Astrocyte of the cerebellum (primary cell): ENCODE measurements at places on chromosomes 3 and 15.

- DNase-seq: no peak
Observed at GRCh38 chr15:44034334-44034733, 160.7 kb downstream of the FRMD5 start.

DNA sequence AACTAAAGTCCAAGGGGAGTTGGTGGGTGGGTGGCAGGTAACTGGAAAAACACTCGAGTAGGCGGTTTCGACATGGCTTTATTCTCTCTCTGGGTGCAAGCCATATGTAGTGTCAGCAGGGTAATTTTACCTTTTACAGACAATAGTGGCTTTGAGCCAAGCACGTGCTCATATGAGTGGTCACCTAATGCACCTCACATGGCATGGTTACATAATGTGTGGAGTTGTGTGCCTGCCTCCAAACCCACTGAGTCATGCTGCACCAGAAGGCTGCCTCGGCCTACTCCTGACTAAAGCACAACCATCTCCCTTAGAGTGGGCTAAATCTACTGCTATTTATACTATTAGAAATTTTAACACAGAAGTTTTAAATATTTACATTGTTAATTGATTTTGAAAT is 16.5 kb downstream of the CCRL2 start:
- DNase-seq: no peak

- DNase-seq: peak; percentile 81
Observed at GRCh38 chr15:37824717-37825382, 109.6 kb upstream of the TMCO5A start.

DNA sequence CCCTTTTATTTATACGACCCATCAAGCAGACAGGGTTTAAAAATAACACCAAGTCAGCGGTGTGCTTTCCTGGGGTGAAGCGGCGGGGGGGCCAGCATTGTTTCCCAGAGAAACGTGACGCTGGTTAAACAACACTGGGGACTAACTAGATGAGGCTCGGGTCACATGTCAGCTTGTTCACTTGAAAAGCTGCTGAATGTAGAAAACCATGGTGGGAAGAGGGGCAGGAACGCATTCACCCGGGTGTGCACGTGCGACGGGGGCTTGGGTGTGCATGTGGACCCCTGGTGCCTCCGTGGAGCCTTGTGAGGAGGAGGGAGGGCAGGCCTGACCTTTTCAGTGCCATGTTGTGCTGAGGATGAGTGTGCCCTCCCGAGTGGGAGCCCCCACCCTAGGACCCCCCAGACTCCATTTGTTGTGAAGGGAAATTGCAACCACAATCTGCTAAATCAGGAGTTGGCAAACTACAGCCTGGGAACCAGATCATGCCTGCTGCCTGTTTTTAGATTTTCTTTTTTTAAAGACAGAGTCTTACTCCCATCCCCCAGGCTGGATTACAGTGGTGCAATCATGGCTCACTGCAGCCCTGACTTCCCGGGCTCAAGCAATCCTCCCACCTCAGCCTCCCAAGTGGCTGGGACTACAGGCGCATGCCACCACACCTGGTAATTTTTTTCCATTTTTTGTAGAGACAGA is 70.4 kb upstream of the CMTM7 start:
- no peak for DNase-seq

GRCh38 chr3:171011109-171011872 is 15.2 kb downstream of the SLC2A2 start:
- DNase-seq: no peak

- DNase-seq: no peak
Observed at GRCh38 chr3:102810937-102811336, 376.1 kb downstream of the ZPLD1 start.

- no peak for DNase-seq
Observed at GRCh38 chr3:164371681-164372080, 706.6 kb downstream of the SI start.

GRCh38 chr3:139106013-139106932 is 61.6 kb upstream of the PRR23C start:
- DNase-seq: no peak

DNA sequence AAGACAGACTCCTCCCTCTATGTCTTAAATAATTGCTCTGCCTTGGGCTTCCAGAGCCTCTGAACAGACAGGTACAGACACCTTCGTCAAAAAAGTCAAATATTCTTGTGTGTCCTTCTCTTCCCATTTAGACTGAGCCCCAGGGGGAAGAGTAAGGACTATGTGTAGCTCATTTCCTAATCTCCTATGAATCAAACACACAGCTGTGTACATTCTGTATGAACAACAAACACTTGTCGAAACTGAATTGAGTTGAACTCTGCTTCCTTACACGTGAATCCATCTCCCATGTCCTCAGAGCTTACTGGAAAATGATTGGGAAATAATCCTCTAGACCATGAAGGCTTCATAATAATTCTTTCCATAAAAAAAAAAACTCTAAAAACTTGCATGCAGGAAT is 80.8 kb downstream of the MOBP start:
- DNase-seq: no peak

- no peak for DNase-seq
Observed at GRCh38 chr15:37112971-37113670, 12.8 kb upstream of the MEIS2 start.

DNA sequence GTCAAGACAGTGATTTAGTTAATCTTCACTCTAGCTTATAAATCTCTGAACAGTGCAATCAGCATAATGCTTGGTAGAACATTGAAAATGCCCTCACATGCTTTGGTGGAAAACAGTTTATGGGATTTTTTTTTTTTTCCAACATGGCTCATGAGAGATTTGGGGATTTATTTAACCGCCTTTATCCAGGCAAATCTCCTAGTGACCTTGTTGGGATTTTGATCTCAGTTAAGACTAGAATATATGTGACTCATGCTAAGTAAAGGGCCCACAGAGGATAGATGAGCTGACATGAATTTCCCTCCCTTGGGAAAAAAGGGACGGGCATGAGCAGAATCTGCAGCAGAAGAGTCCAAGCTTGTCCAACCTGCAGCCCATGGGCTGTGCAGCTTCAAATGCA is 18.7 kb downstream of the LRTM1 start:
- DNase-seq: no peak

GRCh38 chr3:143826296-143826695 is 22.0 kb downstream of the SLC9A9 start:
- no peak for DNase-seq

- DNase-seq: no peak
Observed at GRCh38 chr3:189449084-189449483, 182.1 kb upstream of the TP63 start.

- peak; percentile 44 for DNase-seq
Observed at GRCh38 chr3:179181021-179181472, 32.9 kb downstream of the PIK3CA start.

DNA sequence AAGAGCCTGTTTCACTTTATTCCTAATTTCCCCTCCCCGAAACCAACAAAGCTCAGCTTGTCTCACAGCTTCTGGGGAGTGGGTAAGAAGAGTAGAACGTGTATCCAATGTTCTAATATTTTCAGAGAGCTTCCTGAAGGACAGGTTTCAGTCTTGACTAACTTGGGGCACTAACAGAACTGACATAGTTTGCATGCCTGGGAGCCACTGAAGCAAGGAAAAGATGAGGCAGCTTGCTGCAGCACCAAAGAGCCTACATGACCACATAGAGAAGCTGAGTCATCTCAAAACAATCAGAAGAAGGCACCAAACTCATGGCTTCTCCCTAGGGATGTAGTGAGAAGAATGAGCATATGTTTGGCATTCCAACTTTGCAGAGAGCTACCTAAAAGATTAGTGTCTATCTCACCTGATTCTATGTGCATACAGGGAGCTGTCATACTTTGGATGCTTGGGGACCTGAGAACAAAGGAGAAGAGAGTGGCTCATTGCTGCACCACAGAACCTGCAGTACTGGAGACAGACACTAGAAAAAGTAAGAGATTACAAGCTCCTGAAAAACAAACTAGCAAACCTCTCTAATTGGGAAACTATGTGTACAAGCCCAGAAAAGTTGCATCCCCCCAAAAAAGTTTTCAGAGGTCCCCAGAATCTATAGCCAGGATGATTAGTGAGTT is 86.9 kb downstream of the DCLK3 start:
- peak; percentile 79 for DNase-seq

DNA sequence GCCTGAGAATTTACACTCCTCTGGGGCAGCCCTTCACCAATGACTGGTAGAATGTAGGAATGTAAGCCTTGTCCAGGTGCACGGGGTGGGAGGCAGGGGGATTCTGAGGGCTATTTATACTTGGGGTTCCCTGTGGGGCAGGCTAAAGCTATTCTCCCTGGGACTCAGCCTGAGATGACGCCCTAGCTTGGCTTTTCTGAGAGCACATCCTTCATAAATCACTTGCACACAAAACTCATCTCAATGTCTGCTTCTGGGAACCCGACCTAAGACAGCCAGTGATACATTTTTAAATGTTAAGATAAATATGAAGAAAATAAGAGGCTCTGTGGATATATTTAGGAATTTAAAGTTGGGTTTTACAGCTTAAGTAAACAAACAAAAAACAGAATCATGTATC is 16.6 kb downstream of the TMEM158 start:
- no peak for DNase-seq

DNA sequence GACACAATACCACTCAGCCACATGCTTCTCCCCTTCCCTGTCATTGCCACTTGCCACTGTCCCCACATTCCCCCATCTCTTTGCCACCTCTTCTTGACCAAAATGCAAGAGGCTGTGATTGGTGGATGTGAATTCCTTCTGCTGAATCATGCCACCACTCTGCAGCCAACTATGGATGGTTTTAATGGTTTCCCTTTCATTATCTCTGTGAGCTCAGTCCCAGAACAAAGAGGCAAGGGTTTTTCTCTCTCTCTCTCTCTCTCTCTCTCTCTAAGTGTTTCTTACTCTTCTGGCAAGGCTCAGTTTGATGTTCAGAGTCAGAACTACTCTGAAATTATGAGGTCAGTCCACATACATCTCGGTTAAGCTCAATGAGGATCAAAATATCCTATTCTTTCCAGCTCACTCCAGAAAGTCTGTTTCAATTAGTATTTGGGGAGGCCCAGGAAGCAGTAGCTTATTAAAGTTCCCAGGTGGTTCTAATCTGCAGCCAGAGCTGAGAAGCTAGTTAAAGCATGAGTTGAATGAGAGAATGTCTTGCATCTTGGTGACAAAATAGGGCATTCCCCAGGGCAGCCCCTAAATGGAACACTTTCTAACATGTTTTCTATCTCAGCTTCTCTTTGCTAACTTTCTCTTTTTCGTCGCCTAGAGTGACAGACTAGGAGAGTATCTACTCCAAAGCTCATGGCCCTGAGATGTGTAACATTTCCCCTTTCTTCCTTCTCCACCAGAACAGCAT is 8.5 kb upstream of the ILDR1 start:
- DNase-seq: no peak

DNA sequence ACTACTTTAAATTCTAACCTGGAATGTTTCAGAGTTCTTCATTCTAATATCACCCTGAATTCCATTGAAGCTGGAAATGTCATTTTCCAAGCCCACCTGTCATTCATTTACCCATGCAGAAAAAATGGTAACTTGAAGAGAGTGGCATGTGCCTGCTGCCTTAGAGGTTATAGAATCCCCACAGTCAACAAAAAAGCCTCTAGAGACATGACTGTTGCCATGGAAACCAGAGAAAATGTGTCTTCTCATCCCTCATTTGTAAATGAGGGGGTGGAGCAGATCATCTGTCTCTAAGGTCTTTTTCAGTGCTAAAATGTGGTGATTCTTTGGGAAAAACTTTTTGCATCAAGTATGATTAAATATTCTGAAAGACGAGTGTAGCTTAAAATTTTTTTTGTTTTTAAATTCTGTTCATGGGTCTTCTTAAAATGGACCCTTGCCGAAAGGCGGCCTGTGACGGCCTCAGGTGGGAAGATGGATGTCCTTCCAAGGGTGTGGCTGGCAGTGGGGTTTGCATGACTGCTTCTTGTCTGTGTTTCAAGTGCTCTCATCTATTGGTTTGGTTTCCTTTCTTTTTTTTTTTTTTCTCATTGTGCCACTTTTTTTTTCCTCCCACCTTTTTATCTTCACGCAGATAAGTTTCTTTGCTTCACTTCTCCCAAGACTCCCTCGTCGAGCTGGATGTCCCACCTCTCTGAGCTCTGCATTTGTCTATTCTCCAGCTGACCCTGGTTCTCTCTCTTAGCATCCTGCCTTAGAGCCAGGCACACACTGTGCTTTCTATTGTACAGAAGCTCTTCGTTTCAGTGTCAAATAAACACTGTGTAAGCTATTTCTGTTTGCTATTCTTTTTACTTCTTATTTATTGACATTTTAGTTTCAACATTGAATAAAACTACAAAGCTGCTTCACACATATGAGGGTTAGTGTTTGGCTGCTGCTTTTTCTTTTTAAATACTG is 23.0 kb downstream of the TPM1 start:
- DNase-seq: no peak

DNA sequence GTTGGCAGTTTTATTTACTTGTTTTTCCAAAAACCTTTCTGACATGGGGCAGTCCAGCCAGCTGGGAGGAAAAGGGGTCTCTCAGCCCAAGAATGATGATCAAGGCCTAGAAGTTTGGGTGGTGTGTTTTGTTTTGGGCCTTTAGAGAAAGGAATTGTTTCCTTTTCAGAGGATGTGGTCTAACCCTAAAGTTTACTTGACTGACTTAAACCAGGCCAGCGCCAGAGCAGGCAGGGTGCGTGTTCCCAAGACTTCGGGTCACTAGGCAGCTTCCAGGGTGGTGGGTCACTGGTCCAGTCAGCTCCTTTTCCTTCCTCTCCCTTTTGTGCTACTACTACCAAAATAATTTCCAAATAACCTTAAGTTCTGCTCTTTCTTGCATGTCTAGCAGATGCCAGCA is 4.9 kb downstream of the FLNB start:
- no peak for DNase-seq

GRCh38 chr15:57554063-57554811 is 37.5 kb upstream of the MYZAP start:
- no peak for DNase-seq

DNA sequence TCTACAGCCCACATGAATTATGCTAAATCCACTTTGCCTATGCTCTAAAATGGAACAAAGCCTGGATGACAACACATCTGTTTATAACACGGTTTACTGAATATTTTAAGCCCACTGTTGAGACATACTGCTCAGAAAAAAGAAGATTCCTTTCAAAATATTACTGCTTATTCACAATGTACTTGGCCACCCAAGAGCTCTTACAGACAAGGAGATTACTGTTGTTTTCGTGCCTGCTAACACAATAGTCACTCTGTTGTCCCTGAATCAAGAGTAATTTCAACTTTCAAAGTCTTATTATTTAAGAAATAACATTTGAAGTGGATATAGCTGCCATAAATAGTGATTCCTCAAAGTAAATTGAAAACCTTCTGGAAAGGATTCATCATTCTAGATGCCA is 70.9 kb downstream of the ANKRD28 start:
- DNase-seq: no peak

GRCh38 chr3:36743826-36744225 is 20.5 kb downstream of the DCLK3 start:
- DNase-seq: no peak
